ENCODE measurements at places on chromosomes 3 and 15.
A peak's percentile ranks its signal among the peaks of the same experiment; 100 is the strongest.

DNA sequence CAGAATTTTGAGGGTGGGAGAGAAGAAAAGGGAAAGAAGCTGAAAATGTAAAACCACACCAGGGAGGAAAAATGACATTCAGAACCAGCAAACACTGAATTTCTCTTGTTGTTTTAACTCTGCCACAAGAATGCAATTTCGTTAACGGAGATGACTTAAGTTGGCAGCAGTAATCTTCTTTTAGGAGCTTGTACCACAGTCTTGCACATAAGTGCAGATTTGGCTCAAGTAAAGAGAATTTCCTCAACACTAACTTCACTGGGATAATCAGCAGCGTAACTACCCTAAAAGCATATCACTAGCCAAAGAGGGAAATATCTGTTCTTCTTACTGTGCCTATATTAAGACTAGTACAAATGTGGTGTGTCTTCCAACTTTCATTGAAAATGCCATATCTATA is 15.5 kb downstream of the GREM1 start:
- no peak for DNase-seq

GRCh38 chr15:81161160-81161673 is 27.1 kb downstream of the CFAP161 start:
- DNase-seq = no peak

DNA sequence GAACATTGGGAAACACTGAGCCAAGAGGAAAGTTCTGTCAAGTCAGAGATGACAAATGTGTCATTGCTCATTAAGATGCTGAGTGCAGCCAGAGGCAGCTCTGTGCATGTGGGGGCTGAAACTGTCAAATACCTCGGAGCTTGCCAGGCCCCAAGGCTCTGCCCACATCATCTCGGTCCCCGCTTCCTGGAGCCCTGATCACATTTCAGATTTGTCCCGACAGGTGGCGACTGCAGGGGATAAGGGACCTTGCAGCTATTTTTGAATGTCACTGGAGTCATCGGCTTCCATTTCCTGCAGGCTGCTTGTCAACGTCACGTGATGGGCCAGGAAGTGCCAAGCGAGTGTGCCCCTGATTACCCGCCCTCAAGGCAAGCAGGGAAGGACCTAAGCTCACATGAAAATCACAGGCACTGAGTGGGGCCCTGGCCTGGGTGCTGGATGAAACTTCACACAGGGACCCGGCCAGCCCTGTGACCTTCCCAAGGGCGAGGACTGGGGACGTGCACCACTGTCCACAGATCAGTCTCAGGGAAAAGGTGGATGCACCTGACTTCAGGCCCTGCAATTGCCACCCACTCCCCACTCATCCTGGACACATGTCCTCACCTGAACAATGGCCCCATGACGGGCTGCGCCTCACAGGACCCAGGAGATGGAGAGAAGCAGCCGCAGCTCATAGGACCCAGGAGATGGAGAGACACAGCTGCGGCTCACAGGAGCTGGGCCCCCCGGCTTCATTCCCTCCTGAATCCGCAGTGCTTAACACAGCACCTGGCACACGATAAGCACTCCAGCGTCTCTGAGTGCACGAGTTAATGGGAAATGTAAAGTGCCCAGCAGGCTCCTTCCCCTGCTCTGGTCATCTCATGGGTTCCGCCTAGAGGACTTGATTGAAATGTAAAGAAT is 73.4 kb downstream of the NUP210 start:
- peak; percentile 33 for DNase-seq

DNA sequence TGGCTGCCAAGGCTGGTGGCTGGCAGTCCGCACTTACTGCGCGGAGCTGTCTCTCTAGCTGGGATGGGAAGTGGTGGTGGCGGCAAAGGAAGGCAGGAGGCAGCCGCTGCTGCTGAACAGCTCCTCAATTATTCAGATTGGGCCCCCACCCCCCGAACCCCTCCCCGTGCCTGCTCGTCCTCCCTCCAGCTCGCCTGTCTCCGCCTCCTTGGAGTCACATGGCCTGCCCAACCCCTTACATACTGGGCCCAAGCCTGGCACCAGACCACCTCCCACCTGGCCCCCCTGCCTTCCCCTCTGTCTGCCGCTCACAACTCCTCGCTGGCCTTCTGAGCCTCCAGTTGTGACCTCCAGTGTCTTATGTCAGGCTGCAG is at the start of gene SLC7A14:
Gene SLC7A14, minus strand, starts transcription at position 139 of the 374 bp plus-strand sequence. CDS start 59,139 bp downstream, outside the sequence.
- DNase-seq = no peak

GRCh38 chr3:195613468-195614069 is 29.8 kb upstream of the APOD start:
- DNase-seq = no peak

DNA sequence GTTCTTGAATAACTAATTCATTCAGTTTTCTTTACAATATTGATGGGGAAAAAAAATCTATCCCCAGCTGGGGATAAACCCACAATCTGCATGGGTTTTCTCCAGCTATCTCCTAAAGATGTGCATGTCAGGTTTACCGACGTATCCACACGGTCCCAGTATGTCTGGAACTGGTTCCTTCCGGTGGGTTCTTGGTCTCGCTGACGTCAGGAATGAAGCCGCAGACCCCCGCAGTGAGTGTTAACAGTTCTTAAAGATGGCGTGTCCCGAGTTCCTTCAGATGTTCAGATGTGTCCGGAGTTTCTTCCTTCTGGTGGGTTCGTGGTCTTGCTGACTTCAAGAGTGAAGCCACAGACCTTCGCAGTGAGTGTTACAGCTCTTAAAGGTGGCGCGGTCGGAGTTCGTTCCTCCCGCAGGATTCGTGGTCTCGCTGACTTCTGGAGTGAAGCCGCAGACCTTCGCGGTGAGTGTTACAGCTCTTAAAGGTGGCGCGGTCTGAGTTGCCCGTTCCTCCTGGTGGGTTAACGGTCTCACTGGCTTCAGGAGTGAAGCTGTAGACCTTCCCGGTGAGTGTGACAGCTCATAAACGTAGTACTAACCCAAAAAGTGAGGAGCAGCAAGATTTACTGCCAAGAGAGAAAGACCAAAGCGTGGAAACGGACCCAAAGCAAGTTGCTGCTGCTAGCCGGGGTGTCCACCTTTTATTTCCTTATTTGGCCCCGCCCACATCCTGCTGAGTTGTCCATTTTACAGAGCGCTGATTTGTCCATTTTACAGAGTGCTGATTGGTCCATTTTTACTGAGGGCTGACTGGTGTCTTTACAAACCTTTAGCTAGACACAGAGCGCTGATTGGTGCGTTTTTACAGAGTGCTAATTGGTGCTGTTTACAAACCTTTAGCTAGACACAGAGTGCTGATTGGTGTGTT is 195.1 kb upstream of the NR2F2 start:
- no peak for DNase-seq

DNA sequence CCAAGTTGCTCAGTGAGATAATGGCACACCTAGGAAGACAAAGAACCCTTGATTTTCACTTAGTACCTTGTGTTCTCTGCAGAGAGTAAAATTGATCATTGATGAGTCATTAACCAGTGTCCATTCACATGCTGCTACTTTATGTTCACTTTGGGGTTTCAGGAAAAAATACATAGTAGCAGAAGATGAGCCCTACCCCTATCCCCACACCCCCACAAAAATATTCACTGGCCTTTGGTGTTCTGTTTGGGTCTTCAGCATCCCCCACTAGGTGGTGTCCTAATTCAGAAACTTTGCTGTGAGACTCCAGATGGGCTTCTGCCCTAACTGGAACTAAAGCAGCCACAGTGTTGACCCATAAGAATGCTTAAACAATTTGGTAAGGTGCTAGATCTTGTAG is 178.8 kb downstream of the KLHL25 start:
- DNase-seq = no peak

DNA sequence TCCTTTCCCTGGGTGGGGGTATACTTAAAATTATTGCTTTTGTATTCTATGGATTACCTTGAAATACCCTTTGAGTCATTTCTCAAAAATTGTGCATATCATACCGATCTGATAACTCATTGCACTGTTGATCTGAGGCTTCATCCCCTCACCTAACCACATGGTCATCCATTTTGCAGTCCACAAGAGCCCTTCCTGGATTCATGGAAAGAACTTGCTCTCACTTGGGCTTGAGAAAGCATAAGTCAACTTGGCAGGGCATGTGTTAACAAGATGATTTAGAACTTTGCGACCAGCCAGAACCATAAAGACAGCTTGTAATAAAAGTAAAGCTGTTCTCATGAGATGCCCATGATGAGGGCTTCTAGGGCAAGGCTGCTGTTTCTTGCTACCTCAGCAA is 22.2 kb downstream of the MME start:
- no peak for DNase-seq

DNA sequence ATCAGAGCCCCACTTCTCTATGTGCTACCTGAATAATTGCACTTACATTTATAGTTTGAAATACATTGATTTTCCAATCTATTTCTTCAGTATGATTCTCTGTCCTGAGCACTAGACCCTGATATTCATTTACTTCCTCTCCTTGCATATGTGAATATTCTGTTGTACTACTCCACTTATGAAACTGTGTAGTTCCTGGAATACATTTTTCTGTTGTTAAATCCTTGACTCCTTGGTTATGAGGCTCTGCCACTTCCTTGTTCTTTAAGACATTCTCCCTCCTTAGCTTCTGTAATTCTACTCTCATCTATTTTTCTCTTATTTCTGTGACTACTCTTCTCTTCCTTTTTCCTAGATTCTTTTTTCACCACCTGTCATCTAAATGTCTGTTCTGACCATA is 12.9 kb upstream of the MGA start:
- no peak for DNase-seq

DNA sequence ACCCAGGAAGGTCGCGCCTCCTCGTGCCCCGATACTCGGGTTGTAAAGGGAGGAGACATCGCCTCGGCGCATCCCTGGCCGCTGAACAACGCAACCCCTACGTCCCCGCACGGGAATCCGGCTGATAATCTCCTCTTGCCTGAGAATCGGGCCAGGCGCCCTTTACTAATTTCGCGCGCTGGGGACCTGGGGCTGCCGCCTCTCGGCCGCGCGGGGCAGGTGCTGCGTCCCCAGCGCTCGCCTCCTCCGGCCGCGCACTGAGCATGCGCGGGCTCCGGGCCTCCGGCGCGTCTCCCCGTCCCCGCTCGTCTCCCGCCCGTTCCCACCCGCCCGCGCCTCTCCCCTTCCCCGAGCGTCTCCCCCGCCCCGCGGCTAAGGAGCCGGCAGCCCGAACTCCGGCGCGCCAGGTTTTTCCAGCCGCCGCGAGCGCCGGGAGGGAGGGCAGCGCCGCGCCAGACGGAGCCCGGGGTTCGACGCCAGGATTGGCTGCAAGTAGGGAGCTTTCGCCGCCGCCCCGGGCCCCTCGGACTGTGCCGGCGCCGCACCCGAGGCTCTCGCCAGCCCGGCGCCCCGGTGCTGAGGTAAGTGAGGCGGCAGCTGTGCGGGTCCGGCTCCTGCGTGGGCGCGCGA is at the start of gene CNTN4:
Gene CNTN4, plus strand, starts transcription at position 469 of the 630 bp plus-strand sequence.
- no peak for DNase-seq

- no peak for DNase-seq
Measured at GRCh38 chr15:68627476-68627875, 48.7 kb downstream of the CORO2B start.

DNA sequence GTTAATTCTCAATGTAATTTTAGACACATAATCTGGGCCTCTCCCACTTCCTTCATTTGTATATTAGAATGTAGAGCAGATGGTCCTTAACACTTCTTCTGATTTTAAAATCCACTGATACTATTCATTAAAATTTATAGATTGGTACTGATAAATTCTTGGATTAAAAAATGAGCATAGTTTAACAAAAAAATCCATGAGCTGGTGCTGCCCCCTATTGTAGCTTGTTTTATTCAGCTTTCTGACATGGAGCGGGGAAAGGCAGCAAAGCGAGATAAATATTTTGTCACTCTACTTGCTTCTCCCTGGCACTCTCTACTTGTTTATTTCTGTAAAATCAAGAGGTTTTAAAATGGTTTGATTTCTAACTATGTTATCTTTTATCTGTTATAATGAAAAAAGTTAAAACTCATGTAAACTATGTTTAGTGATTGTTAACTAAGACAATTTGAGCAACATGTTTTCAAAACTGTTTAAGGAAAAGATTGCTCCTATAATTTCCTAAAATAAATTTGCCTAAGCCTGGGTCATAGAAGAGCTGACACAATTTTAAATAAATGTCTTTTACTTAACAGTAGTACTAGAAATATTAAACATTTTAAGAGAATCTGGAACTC is 26.5 kb upstream of the PLOD2 start:
- no peak for DNase-seq

DNA sequence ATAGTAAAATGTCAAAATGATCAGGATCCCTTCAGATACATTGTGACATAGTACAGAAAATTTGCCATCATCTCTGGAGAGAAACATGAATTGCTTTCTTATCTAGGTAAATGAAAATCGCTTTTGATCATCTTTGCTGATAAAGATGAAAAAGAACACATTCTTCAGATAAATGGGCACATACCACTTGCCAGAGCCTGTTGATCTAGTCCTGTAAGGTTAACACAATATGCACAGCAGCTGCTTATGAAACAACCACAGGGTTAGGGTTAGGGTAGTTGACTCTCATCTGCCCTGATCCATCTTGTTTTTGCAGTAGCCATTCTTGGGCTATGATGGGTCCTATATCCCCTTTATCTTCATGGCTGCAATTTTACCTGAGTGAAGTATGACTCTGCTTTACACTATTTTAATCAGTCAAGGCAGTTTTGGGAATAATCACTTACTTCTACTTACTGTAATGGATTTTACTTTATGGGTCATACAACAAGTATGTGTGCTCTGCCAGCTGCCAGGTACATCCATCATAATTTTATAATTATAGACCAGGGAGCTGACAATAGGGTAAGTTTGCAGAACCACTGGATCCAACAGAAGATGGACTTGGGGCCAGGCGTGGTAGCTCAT is 12.6 kb upstream of the SPINK8 start:
- no peak for DNase-seq

DNA sequence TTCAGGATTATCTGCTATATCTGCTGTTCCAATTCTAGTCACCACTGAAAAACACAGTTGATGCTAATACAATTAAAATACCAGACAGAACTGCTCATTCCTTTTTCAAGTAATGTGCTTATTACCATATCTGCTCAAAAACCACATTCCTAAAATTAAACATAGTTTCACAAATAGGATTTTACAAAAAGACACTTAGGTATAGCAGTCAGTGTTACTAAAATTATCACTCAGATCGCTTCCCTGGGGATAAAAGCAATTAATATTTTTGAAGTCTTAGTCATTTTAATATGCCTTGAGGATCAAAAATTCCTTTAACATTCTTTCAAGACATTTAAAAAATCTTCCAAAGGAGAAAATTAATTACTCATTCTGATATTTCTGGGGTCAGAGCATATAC is 71.5 kb downstream of the RAD18 start:
- no peak for DNase-seq

DNA sequence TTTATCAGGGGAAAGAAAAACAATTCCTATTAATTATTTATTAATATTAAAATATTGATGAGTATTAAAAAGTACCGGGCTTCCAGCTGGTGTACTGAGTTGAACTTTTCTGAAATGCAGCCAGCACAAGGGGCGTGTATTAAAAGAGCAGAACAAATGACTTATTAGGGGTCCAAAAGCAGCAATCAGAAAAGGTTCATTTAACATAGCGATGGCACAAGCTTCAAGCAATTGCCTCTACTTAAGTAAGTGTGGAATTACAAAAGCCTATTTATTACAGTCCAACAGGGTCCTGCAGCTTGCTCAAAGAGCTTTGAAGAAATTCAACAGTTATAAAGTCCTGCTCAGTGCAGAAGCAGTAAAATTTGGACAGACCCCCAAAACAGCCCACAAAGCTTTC is 285.6 kb downstream of the EPHA3 start:
- no peak for DNase-seq
